Right cardiac atrium (tissue), 5 donors: ENCODE measurements at places on chromosomes 13 and 19.

GRCh38 chr19:19372656-19373416 lies 32.6 kb upstream of the GATAD2A start:
- peak; percentile 83 for DNase-seq

DNA sequence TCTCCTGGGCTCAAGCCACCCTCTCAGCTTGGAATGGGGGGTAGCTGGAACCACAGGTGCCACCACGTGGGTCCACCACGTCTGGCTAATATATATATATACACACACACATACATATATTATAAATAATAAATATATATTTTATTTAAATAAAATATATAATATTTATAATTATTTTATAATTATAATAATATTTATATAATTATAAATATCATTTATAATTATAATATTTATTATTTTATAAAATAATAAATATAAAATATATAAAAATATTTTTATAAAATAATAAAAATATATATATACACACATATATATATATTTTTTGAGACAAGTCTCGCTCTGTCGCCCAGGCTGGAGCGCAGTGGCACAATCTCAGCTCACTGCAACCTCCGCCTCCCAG lies 2.4 kb downstream of the ELANE start:
- DNase-seq: no peak

DNA sequence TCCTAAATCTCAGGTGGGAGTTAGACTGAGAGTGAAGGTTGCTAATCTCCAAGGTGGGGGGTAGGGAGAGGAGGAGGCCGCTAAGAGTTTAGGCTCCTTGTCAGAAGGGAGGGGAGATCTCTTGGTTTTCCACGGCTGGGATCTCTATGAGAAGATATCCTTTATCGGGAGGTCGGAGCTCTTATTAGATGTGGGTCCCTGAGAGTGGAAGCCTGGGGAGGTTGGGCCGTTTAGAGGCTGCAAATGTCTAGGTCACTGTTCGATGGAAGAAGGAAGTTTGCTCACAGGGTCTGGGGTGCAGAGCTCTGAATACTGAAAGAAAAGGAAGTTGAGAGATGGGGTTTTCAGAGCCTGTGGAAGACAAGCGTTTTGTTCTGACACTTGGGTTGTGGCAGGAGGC lies 3.8 kb downstream of the MYADM start:
- DNase-seq: no peak

- no peak for DNase-seq
Observed at GRCh38 chr13:36912973-36913372, 7.1 kb downstream of the SMAD9 start.

DNA sequence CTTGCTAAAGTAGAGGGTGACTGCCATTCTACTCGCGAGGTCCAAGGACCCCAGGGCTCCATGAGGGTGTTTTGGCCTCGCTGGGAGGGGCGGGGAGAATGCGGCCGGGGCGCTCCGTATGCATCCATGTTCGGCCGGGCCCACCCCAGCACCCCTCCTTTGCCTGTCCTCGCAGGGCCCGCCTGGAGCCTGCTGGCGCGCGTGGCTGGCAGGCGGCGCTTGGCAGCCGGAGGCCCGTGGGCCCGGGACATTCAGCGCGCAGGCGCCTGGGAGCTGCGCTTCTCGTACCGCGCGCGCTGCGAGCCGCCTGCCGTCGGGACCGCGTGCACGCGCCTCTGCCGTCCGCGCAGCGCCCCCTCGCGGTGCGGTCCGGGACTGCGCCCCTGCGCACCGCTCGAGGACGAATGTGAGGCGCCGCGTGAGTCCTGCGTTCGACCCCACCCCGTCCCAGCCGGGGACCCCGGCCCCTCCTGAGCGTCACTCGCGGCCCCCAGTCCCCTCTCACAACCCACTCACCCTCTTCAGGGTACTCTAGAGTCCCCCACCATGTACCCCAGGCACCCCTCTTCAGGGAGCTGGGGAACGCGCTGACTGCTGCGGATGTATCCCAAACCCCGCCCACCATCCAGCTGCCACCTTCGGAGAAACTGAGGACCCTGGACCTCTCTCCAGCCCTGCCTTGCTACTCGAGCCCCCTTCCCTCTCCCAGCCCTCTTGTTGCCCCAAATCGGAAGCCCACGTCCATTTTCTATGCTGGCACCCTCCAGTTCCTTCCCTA lies 4.1 kb downstream of the DLL3 start:
- peak; percentile 83 for DNase-seq

DNA sequence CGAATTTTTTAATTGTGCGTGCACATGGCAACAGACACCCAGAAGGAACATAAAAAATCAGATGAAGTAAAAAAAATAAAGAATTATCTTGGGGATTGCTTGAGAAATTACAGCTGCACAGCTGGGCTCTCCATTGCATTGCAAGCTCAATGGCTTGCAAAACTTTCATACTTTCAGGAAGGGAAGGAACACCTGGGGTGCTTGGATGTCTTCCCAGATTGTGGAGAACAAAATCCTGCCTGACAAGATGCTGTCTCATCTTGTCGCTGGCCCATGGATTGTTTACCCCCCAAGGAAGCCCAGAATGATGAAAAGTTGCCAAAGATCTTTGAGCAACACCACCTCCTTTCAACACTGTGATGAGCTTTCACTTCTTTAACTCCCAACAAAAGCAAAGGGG lies 11.0 kb upstream of the CASP14 start:
- DNase-seq: no peak

GRCh38 chr13:36629057-36629385 lies 44.8 kb upstream of the SERTM1 start:
- no peak for DNase-seq

DNA sequence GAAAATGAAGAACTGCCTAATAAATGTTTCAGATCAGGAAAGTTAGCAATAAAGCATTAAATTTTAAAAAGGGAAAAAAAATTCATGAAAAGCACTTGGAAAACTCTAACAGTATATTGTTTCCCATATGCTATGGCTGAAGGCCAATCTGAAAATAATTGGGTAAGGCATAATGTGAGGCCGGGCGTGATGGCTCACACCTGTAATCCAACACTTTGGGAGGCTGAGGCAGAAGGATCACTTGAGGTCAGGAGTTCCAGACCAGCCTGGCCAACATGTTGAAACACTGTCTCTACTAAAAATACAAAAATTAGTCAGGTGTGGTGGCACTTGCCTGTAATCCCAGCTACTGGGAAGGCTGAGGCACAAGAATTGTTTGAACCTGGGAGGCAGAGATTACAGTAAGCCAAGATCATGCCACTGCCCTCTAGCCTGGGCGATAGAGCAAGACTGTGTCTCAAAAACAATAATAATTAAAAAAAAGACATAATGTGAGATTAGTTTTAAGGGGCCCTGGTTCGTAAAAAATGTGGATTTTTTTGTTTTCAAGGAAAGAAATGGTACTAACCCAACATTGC lies 15.2 kb downstream of the INTS6 start:
- no peak for DNase-seq

DNA sequence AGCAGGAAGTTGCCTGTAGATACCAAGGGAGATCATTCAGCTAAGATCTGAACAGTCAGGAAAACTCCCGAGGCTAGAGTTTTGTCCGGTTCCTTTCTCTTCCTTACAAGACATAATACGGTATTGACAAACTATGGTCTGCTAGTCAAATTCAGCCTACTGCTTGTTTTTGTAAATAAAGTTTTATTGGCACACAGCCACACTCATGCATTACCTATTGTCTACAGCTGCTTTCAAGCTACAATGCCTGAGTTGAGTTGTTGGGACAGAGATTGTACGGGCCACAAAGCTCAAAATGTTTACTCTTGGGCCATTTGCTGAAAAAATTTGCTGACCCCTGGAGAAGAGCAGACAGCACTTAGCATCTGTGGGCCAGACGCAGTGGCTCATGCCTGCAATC lies 2.5 kb downstream of the SLC1A6 start:
- DNase-seq: no peak

DNA sequence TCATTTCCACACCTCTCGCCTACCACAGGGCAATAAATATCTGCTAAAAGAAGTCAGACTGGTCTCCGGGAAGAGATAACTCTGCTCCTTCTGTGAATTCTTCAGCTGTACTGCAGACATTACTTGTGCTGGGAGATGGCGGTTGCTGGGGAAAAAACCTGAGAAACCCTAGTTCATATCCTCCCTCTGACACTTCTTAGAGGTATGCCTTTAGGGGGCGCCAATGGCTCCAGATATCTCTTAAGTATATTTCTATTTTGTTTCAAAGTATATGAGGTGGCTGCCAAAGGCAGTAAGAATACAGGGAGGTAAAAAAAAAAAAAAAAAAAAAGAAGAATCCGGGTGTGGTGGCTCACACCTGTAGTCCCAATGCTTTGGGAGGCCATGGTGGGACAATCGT lies 175.2 kb downstream of the PAN3 start:
- DNase-seq: no peak

DNA sequence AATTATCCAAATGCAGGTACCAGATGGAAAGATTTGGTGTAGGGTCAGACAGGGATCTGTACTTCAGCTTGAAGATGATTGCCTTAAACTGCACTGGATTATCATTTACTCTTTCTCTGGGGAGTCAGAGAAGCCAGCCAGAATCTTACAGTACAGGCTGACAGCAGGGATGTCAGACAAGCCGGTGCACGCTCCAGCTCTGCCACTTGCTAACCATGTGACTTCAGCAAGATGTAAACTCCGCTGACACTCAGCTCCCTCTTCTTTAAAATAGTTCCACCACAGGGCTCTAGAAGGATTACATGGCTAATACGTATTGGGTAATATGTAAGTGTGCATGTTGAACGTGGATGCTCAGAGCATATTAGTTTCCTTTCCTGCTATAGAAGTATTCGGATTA lies 251.4 kb upstream of the MAB21L1 start:
- no peak for DNase-seq

- no peak for DNase-seq
Observed at GRCh38 chr13:108496362-108497210, 132.8 kb upstream of the MYO16 start.

- no peak for DNase-seq
Observed at GRCh38 chr13:41019578-41020347, 647 bp upstream of the ELF1 start.

GRCh38 chr13:27922883-27923612 lies 3.2 kb downstream of the PDX1 start:
- no peak for DNase-seq

GRCh38 chr19:8877854-8878705 lies 45.9 kb downstream of the MBD3L1 start:
- no peak for DNase-seq

- no peak for DNase-seq
Observed at GRCh38 chr13:20206698-20207235, 14.0 kb upstream of the GJB2 start.
